Left cardiac atrium (tissue), 4 donors: ENCODE measurements at places on chromosomes 16 and 17.

DNA sequence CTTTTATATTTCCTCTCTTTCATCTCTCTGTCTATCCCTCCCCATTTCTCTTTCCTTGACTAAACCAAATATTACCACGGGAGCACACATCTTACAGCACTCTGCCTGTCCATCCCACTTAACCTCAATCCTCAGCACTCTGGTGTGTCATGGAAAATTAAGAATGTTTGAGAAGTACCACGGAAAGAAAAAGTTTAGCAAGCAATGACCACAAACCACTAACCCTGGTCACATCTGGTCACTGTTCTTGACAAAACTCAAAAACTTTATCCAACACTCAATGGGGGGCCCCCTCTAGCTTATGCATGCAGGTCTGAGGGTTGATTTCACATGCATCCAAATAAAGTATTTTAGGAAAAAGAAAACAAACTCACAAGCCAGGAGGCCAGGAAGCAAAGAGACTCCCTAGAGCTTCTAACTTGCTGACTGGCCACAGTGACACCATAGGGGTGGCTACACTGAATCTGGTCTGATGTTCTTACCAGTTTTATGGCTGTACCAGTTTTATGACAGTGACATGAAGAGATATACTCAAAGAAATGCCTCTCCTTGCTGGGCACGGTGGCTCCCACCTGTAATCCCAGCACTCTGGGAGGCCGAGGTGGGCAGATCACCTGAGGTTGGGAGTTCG lies 229.2 kb downstream of the STX8 start:
- DNase-seq = no peak

- no peak for DNase-seq
Measured at GRCh38 chr17:8586766-8587165, 43.8 kb downstream of the MYH10 start.

DNA sequence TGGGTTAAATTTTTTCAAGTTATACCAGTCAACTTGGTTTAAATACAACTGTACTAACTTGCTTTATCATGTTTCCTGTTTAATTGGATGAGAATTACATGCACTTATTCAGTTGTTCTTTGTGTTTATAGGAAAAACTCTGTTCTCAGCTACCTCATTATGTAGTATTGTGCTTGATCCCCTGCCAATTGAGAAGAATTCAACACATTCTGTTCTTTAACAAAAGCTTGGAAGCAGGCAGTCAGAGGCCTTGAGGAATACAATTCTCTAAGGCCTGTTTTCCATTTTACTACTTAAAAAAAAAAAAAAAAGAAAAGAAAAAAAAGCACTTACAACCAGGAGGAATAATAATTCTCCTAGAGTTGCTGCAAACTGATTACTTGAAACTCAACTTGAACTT lies 60.6 kb upstream of the CMIP start:
- no peak for DNase-seq

GRCh38 chr16:69720822-69721430 lies 5.4 kb downstream of the NQO1 start:
- DNase-seq = no peak

GRCh38 chr16:51635181-51635580 lies 484.1 kb upstream of the SALL1 start:
- DNase-seq = no peak

- no peak for DNase-seq
Measured at GRCh38 chr16:75644240-75645012, 3.0 kb downstream of the KARS1 start.

DNA sequence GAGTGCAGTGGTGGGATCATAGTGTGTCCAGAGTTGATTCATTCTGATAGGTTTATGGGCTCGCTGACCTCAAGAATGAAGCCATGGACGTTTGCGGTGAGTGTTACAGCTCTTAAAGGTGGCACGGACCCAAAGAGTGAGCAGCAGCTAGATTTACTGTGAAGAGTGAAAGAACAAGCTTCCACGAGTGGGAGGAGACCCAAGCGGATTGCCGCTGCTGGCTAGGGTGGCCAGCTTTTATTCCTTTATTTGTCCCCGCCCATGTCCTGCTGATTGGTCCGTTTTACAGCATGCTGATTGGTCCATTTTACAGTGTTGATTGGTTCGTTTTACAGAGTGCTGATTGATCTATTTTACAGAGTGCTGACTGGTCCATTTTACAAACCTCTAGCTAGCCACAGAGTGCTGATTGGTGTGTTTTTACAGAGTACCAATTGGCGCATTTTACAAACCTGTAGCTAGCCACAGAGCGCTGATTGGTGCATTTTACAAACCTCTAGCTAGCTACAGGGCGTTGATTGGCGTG lies 17.5 kb downstream of the CACNG4 start:
- no peak for DNase-seq

GRCh38 chr17:49393491-49394255 lies 21.0 kb downstream of the PHB1 start:
- DNase-seq = no peak

DNA sequence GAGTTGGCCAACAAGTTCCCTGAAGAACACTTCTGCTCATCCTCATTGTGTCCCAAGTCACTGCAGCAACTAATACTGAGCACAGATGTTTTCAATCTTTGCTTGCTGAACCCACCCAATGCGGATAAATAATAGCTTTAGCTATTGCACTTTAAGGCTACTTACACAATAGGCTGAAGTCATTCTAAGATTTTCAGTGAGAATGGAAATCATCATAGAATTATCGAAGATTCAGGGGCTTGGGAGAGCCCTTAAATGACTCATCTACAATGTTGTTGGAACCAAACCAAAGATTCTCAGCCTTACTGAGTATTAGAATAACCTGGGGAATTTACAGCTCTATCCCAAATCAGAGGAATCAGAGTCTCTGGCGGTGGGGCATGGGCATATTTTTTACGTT lies 51.2 kb downstream of the SYCE1L start:
- no peak for DNase-seq

- DNase-seq = no peak
Measured at GRCh38 chr16:67269766-67270165, 9.6 kb upstream of the PLEKHG4 start.

DNA sequence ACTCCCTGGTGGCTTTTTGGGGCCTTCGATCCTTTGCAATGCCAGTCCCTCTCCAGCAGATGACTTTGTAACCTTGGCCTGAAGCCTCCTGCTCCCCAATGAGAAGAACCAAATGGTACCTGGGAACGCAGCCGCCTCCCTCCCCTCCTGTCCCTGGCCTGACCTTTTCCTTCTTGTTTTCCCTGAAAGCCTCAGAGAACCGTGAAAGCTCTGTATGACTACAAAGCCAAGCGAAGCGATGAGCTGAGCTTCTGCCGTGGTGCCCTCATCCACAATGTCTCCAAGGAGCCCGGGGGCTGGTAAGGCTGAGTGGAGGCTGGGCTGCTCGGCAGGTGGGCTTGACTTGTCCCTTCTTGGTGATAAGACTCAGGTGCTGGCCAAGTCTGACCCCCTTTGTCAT lies 88.0 kb downstream of the SDR42E1 start:
- DNase-seq = no peak

GRCh38 chr17:70636517-70637133 lies 467.3 kb downstream of the KCNJ2 start:
- no peak for DNase-seq

GRCh38 chr17:83195330-83196023 lies 116.1 kb downstream of the METRNL start:
- peak; percentile 55 for DNase-seq

GRCh38 chr17:41962111-41962510 lies 4.5 kb upstream of the CNP start:
- no peak for DNase-seq

- DNase-seq = peak; percentile 1
Measured at GRCh38 chr17:78793968-78794367, 11.9 kb upstream of the CYTH1 start.

DNA sequence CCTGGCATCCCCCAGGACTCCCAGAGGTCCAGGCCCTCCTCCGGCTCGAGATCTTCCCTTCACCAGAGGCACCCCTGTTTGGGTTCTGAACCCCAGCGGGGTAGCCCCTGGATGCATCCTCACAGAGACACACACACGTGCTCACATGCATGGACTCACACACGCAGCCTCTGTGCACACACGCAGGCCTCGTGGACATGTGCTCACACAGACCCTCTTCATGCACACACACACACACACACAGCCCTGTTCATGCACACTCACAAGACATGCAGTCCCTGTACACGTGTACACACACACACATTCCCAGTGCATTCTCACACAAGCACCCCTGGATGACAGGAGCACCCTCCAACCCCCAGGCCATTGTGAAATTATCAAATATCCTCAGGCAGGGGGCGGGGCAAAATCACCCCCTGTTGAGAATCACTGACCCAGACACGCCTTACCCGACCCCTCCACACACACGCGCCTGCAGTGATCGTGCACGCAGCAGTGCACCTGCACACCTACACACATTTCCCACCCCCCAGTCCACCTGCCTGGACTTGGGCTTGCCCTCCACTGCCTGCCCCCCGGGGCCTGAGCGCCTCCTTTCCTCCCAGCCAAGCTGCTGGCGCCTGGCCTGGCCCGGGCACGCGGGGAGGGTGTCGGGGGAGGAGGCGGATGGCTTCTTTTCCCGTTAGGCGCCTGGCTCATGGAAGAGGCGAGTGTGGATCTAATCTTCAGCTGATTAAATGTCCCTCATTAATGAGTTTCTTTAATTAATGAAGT lies 62.6 kb downstream of the ENGASE start:
- no peak for DNase-seq

GRCh38 chr17:60525328-60525684 lies 736 bp downstream of the APPBP2 start:
- peak; percentile 25 for DNase-seq

GRCh38 chr16:65727534-65728137 lies 605.8 kb upstream of the CDH11 start:
- DNase-seq = no peak

DNA sequence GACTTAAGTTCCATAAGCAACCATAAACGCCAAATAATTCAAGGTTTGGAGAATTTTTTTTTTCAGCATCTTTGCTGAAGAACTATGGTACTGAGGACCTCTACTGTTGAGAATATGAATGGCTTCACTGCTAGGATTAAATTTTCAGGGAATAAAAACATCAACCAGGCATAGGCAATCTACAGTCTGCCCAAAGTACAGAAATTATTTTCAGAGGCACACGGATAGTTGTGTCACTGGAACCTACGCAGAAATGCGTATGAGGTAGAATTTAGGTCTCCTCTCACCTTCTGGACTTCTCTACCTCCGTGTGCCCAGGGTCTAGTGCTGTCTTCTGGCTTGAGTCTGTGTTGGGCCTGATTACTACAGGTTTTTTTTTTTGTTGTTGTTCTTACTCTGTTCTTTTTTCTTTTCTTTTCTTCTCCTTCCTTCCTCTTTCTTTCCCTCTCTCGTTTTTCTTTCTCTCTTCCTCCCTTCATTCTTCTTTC lies 39.7 kb downstream of the NACA2 start:
- no peak for DNase-seq

GRCh38 chr17:58527949-58528348 lies 13.5 kb upstream of the MTMR4 start:
- DNase-seq = no peak

- DNase-seq = no peak
Measured at GRCh38 chr16:26598998-26599784, 467.5 kb upstream of the C16orf82 start.

- DNase-seq = peak; percentile 90
Measured at GRCh38 chr17:4899341-4900230, at the start of gene C17orf107. C17orf107 (plus strand) TSS chr17:4899536; CDS start chr17:4899763, 227 bp downstream.

DNA sequence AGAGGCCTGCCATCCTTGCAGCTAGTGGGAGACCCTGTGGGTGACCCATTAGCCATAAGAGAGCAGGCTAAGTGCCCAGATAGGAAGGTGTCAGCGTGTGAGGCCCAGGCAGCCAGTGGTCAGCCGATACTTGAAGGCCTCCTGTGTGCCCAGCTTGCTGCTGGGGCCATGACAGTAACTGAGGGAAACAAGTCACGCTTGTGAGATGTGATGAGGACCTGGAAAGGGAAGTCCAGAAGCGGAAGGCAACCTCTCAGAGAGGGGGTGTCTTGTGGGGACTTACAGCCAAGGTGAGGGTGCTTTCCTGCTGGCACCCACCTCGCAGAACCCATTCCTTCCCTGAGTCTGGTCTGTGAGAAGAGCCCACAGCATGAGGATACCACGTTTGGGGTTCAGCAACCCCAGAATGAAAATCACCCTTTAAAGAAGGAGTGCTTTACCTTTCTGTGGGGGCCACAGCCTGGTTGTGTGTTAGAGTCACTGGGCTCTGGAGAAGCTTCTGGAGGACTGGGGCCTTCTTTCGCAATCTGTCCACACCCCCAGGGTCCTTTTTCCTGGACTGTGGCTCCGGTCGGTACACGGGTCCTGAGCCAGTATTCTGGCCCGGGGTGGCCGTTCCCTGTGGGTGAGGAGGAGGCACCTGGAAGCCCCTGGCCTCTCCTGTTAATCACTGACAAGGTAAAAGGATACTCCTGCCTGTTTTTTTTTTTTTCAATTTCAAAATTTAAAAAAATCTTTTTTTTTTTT lies 53.9 kb downstream of the PLCG2 start:
- no peak for DNase-seq

DNA sequence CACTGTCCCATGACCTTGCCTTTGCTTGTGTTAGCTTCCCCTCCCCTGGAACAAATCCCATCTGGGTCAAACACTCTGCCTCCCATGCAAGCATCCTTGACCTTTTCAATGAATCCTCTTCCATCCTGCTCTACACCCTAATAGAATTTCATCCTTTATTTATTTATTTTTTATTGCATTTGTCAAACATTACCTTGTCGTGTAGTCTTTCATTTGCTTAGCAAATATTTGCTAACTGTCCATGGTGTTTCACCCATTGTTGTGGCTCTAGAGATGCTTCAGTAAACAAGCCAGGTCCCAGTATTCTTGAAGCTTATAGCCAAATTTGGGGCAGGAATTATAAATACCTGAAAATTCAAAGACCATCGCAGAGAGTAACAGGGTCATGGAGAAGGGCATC lies 51.0 kb upstream of the MRTFB start:
- DNase-seq = no peak

DNA sequence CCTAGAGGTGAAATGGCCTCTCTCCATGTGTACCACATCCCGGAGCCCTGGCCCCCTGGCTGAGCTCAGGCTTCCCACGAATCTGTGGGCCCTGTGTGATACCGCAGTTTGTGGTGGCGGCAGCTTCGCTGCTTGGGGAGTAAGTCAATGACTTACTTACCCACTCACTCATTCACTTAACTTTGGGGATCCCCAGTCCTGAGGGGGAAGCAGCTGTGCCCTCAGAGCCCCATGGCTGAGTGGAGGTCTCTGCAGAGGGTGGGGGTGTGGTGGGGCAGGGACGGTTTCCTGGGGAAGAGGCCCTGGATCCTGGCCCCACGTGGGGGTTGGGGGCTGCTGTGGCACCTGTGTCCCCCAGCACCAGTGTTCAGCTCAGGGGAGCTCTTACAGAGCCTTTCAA lies 13.2 kb downstream of the KCNJ12 start:
- DNase-seq = no peak

DNA sequence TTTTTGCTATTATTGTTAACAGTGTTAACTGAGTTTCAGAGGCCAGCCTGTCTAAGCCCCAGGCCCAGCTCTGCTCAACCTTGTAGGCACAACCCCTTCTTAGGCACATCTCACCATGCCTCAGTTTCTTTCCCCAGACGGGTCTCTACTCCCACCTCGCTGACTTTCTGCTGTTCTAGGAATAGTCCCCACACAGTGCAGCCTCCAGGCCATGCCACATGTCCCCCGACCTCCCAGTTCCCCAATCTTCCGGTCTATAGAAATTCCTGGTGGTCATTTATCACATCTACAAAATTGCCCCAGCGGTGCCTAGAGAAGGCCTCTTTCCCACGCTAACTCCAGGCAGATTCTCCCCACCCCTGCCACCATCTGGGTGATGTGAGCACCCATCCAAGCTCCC lies 34.8 kb downstream of the ADGRG5 start:
- DNase-seq = no peak
